Frontal cortex (tissue), 4 donors: ENCODE measurements at places on chromosomes 3 and 15. TPM values are rescaled to one million over a fixed set of nuclear protein-coding genes. Genes with fewer than 3 reads are reported as not detected.

- no peak for DNase-seq
These were observed 26.2 kb upstream of the RASGRF1 start for GRCh38 chr15:79116771-79117170.

DNA sequence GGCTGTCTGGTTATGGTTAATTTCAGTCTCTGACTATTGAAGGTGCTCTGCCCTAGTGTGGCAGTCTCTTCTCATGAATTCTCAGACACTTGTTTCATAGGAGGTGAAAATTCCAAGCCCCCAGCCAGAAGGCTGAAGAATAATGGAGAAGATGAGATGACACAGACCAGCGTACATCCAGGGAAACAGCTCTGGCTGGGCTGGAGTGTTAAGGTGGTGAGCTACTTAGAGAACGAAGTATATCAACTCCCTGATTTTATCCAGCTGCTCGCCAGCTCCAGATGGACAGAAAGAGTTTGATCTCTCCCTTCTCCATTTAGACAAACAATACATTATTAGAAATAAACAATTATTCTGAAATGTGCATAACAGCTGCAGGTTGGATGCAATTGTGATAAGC, 494.5 kb upstream of the RGMA start:
- DNase-seq = no peak

DNA sequence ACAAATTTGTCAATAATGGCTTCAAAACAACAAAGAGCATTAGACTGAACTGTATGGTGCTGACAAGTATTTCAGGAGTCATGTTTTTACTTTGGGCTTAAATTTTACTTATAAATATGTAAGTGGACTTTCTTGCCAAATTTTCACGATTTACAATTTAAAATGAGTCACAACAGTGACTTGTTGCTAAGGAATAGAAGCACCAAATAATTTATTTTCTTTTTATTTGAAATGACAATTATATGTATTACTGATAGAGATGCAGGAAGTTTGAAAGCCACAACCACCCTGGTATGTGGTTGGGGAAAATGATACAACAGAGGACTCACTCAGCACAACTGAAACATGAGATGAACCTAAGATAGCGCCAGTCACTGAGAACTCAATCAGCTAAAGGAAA, 90.3 kb downstream of the FMN1 start:
- DNase-seq = no peak

- DNase-seq = no peak
These were observed 30.5 kb downstream of the GPR176 start for GRCh38 chr15:39889601-39890000.

- DNase-seq = no peak
These were observed 109.4 kb downstream of the KLF13 start for GRCh38 chr15:31435912-31436628.

Gene SERINC4
- 0.41 TPM for total RNA-seq

DNA sequence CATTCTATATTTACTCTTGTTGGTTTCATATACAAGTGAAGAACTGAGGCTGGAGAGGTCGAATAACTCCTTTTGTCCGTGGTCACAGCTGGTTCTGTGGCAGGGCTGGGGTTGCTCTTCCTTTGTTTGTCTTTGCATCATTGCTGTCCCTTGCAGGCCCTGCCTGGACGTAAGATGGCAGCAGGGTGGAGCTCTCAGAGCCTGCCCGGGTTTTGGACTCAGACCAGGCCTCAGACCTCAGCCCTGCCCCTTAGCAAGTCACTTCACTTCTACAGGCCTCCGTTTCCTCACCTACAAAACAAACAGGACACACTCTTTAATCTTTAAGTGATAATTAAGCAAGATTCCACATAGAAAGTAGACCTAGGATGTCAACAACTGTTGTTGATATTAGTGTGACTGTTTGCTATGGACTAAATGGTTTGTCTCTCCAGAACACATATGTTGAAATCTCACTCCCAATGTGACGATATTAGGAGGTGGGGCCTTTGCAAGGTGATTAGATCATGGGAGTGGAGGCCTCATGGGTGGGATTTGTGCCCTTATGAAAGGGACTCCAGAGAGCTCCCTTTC, 65.6 kb upstream of the PLXNA1 start:
- no peak for DNase-seq

DNA sequence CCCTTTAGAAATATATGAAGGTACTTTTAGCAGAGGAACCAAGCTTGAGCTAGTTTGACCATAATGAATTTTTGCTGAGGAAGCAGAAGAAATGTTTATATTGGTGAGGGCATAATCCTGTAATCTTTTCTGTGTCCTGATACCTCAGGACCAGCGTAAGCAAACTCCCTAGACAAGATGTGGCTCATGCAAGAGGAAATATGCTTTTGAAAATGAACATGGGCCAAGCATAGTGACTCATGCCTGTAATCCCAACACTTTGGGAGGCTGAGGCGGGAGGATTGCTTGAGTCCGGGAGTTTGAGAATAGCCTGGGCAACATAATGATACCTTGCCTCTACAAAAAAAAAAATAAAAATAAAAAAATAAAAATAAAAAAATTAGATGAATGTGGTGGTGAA, 78.5 kb downstream of the PPARG start:
- DNase-seq = no peak

DNA sequence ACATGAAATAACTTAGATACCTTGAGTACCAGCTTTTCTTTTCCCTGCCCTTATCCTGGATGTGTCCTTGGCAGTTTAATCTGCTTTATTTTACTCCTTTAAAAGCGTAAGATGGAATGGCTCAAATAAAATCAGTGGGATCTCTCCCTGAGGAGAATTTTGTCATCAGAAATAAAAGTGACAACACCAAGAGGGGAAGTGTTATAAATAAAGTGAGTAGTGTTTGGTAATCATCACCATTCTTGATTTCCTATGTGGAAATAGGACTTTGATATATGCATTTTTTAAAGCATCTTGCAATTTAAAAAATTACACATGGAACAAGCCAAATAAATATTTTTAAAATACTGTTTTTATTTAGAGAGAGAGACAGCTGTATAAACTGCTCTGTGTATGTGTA, 76.5 kb downstream of the MBNL1 start:
- DNase-seq = no peak

DNA sequence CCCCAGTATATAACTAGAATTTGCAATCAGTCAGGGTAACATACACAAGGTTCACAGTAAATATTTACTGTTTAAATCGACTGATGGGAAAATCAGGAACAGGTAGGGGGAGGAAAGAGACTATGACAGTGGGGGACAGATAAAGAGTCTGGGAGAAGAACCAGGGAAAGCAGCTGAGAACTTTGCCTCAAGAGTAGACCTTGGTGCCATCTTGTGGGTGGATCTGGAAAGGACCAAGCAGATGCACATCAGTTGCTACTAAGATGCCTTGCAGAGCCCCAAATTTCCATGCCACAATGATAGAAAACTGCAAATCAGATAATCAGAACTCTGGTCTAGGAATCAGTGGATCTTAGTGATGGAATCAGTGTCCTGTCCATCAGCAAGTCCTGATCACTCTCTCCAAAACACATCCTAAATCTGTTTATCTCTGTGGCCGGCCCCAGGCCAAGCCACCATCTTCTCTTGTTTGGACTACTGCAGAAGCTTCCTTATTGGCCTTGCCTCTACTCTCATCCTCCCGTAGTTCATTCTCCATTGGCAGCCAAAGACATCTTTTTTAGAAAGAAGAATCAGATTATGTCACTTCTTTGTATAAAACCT, 62.7 kb downstream of the PDE8A start:
- no peak for DNase-seq

Gene PTX3
- total RNA-seq = 16.7 TPM

Gene ACTC1
- total RNA-seq = 0.41 TPM

DNA sequence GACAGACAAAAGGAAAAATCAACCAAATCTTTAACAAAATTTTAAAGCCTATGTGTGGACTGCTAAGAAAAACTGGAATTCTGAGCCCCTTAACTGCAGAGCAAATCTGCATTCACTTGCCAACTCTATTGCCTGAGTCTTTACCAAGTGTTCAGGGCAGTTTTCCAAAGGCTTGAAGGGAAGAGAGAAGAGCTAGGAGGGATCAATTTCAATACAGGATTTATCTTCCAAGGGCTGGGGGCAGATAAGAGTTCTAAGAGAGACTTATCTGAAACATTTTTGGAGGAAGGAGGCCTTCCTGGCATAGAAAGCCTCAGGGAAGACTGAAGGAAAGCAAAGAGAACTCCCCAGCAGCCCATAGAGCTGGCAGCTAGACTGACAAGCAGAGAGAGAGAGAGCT, 31.4 kb upstream of the LSAMP start:
- no peak for DNase-seq

- no peak for DNase-seq
These were observed 42.8 kb upstream of the RAF1 start for GRCh38 chr3:12706504-12707253.

DNA sequence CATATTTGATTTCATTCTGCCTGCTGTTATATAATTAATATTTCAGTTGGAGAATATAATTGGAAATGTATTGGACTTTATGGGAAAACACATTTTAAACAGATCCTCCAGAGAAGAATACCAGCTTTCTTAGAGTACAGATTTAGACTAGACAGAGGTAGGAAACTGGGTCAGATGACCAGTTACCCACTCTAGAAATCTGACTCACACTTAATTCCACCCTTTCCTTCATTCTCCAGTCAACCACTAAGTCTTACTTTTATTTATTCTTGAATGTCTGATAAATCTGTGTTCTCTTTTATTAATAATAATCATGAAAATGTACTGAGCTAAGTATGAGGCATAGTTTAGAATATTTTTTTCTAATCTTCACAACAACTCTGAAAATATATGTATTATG, 110.7 kb downstream of the LRRC49 start:
- DNase-seq = no peak

GRCh38 chr15:92178911-92179310, 214.8 kb upstream of the ST8SIA2 start:
- no peak for DNase-seq

Gene C3orf33
- 17.9 TPM for total RNA-seq

DNA sequence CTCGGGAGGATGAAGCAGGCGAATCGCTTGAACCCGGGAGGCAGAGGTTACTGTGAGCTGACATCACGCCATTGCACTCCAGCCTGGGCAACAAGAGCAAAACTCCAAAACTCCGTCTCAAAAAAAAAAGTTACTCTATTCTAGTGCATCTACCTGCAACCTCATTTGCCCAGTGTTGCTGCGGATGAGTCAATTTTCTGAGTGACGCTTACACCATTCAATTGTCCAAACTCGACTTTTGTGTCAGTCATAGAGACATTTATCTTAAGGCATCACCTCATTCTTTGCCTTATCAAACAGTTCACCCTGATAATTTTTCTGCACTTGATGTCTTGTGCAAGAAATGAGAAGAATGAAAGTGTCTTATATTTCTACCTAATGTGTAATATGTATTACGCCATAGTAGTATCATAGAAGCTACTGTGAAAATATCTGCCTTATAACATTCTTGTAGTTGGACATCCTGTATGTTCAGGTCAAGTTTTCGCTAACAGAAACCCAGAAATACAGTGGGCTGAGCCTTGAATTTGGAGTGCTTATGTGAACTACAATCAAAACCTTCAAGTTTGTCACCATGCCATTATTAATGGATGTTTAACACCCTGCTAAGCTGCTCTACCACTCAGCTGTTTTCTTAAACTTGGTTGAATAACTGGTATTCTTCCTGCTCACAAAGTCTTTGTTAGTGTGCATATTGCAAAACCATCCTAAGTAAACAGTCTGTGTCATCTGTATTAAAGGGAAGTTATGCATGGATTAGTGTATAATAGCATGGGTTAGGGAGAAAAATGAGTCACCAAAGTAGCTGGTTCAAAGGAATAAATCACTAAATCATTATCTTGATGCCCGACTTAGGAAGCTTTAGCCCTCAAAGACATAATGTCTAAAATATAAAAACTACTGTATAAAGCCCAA, 531.0 kb upstream of the NR2F2 start:
- no peak for DNase-seq

DNA sequence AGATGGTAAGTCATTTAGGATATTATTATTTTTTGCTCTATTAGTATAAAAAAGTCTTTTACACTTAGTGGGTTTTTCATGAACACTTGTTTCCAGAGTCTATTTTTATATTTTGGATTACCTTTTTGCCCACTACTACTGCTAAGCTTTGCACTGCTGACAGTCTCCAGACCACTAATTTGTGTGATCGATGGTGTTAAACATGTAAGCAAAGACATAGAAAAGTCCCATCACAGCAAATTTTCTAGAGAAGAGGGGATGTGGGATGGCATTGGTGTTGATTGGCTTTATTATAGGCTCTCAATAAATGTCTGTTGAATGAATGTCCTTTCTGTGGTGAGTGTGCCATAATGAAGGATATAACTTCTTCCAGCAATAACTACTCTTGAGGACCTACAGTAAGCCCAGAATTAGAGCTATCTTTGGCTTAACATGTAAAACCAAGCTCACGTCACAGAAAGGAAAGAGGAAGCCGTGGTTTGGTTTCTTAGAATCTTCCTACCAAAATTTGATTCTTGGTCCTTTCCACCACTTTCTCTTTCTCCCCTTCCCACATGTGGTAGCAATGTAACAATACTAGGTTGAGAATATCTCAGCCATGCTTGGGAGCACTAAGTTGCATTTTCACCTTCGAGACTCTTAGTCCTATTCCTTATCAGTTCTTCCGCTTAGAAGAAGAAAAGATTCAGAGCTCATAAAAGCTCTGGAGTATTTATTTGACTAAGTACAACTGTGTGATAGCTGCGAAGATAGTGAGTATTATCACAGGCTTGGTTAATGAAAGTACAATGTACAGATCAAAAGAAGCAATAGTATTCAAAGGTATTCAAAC, 90.6 kb upstream of the UMPS start:
- DNase-seq = no peak

DNA sequence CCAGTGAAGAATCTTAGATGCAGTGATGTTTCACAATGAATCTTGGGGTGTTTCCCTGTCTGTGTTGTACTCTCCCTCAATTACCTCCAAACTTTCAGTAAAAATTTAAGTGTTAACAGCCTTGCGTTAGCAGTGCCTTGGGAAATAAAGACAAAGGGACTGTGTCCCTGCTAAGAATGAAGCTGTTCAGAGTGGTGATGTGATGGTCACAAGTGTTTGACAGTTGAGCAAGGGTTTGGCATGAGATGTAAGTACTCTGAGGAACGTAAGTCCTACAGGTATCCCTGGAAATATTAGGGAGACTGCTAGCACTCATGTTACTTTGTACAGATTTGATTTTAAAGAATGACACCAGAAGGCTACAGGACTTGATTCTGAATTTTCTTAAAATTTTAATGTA, 304.3 kb upstream of the DPH6 start:
- no peak for DNase-seq

Gene KCNH8
- total RNA-seq = 11.0 TPM

Gene TP53BP1
- total RNA-seq = 157 TPM

Gene SLITRK3
- total RNA-seq = 11.0 TPM

DNA sequence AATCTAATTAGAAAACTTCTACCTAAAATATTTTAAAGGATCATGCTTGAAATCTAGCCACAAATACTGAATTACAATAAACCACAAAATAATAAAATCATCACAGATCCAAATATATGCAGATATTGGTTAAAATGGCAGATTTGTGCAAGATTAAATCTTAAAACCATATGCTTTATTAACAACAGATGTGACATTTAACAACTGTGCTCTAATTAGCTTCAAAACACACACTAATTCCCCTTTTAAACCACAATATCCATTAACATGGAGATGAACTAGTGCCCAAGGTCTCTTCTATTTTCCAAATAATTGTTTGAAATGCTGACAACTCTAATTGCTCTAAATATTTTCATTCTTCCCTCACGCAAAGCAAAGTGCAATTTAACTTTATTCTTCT, 1530.3 kb downstream of the SI start:
- DNase-seq = no peak

Gene GRK7
- total RNA-seq = under 0.01 TPM

GRCh38 chr3:1087066-1087560, 5.7 kb upstream of the CNTN6 start:
- DNase-seq = no peak

Gene GP5
- total RNA-seq = not detected

Gene TWF2
- 24.5 TPM for total RNA-seq
